Right atrium auricular region (tissue), 2 donors: ENCODE measurements at places on chromosomes 1 and 21. TPM values are rescaled to one million over a fixed set of nuclear protein-coding genes. Genes with fewer than 3 reads are reported as not detected.

GRCh38 chr1:195251900-195252299 lies 1356.3 kb downstream of the KCNT2 start:
- DNase-seq = no peak

DNA sequence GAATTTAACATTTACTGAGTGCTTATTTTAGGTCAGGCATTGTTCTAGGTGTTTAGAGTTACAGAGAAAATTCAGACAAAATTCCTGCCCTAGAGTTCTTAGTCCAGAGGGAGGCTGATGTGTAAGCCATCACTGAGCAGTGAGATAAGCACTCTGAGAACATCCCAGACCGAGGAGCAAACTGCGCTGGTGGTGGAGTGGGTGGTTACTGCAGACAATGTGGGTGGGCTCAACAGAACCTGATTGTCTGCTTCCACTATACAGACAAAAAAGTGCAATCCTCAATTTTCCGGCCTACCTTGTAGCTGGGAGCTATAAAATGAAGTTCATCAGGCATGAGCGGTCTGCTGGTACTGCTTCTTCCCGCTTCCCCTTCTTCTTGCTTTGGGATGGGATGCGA lies 23.5 kb downstream of the PROK1 start:
- no peak for DNase-seq

- no peak for DNase-seq
Measured at GRCh38 chr1:18828224-18828623, 31.2 kb downstream of the TAS1R2 start.

- no peak for DNase-seq
Measured at GRCh38 chr1:162552684-162553252, 8.8 kb upstream of the UAP1 start.

GRCh38 chr1:110897681-110898080 lies 24.7 kb downstream of the CD53 start:
- no peak for DNase-seq

GRCh38 chr21:45075596-45076244 lies 1.3 kb downstream of the ADARB1 start:
- no peak for DNase-seq

DNA sequence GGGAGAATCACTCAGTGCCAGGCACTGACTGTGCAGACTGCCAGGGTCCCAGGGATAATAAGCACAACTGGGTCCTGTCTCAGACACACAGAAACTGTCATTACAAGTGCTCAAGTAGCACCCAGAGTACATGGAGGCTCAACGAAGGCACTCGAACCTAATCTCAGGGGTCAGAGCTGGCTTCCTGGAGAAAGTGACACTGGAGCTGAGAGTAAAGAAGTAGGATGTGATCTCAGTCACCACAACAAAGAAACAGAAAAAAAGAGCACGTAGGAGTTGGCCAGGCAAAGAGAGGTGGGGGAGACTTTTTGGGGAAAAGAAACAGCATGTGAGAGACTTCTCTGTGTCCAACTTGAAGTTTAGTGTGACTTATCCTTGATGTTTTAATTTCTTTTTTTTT lies 1.3 kb downstream of the CATSPER4 start:
- no peak for DNase-seq

DNA sequence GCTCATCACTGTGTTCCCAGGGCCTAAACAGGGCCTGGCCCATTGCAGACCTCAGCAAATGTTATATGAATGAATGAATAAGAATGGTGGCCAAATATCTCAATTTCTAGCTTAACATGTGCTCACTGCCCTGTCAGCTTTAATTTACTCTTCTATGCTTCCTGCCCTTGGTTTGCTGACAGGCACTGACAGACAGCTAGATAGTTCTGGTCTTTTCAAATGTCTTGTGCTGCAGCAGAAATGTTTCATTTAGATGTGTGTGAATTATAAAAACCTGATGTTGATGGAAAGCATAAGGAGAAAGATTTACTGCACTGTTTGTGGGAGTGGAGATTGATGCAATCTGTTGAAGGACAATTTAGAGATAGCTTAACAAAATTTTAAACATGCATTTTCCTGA lies 48.9 kb downstream of the LPAR3 start:
- DNase-seq = no peak

DNA sequence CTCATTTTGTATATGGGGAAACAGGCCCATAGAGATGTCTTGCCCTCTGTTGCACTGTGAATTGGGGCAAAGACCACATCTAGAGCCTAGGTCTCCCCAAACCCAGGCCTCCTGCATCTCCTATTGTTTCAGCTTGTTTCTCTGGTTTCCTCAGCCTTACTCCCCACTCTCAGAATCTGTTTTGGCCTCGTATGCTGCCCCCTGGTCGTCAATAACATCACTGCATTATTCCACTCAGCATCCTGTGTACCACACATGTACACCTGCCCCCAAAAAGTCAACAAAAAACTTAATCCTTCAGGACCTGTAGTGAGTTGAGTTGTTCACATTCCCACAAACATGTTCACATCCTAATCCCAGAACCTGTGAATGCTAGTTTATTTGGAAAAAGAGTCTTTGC lies 184.8 kb downstream of the BRINP2 start:
- no peak for DNase-seq

DNA sequence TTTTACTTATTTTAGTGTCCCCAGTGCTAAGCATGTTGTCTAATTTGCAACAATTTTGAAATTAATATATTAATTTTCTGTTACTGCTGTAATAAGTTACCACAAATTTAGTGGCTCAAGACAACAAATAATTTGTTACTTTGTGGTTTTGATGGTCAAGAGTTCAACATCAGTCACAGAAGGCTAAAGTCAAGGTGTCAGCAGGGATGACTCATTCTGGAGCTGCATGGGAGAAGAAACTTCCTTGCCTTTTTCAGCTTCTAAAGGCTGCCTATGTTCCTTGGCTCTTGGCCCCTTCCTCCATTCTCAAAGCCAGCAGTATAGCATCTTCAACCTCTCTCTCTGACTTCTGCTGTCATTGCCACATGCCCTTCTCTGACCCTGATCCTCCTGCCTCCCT lies 271.8 kb downstream of the HLX start:
- no peak for DNase-seq

DNA sequence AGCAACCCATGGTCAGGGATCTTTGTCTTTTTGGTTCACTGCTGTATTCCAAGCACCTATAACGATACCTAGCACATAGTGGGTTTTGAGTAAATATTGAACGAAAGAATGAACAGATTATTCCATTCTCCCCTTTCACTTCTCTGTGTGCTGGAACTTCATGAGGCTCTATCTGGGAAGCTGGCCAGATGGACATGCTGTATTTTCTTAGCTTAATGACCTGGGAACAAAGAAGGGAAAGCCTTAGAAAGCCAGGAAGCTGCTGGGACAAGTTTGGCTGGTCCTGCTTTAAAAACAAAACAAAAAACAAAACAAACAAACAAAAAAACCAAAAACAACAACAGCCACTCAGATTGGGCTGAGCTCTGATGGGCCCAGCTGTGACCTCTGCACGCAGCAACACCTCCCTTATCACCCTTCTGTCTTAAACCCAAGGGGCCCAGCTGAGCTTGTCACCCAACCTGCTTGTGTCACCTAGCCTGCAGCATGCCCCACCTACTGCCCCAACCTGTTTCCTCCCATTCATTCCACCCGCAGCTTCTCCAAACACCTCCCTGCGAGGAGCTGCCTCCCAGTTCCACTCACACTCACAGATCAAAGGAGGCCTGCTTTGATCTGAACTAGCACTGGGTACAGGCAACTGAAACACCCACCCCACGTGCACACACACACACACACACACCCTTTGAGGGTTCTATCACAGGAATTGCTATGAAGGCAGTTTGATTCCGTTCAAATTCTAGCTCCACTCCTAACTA lies 37.1 kb downstream of the SLC30A1 start:
- no peak for DNase-seq

DNA sequence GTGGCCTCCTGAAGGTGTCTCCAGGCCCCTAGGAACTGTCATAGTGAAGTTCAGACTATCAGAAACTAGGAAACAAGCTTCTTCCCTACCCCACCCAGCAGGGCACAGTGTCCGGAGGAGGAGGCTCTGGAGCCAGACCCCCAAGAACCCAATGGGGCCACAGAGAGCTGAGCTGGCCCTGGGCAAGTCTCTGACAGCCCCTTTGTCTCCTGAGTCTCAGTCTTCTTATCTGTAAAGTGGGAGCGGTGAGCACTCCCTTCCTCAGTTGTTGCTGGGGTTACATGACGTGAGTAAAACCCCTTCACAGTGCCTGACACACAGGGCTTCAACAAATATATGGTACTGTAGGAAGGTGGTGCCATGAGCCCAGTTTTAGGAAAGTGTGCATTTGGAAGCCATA lies 675.8 kb downstream of the MATN1 start:
- no peak for DNase-seq

DNA sequence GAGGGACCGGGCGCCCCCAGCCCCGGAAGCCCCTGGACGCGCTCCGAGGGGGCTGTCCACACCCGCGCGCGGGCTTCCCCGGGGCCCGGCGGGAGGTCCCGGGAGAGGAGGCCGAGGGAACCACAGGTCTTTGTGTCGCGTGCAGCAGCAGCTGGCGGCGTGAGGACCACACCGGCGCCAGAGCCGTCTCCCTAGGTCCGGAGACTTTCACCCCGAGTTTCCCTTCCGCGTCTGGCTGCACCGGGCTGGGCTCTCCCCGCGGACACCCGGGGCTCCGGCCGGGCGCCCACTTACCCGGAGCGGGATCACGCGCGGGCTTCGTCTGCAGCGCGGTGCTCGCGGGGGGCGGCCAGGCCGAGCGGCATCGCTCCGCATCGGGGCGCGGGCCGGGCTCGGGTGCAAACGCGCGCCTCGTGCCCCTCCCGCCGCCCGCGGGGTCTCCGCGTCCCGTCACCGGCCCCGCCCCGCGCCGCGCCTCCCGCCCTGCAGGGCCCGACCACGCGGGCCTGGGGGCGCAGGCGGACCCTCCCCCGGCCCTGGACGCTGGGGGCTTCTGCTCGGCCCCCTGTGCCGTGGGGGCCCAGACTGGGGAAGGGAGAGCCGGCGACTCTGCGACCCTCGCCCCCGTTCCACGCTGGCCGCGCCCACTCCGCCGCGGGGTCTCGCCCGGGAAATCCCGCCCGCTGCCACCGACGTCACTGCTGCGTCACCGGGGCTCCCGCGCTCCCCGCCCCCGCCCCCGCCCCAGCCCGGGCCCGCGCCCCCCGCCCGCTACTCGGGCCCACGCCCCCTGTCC lies at the start of gene GNG4:
Gene GNG4, minus strand, starts transcription at position 417 of the 796 bp plus-strand sequence. CDS start 65,946 bp downstream, outside the sequence.
- peak; percentile 56 for DNase-seq

DNA sequence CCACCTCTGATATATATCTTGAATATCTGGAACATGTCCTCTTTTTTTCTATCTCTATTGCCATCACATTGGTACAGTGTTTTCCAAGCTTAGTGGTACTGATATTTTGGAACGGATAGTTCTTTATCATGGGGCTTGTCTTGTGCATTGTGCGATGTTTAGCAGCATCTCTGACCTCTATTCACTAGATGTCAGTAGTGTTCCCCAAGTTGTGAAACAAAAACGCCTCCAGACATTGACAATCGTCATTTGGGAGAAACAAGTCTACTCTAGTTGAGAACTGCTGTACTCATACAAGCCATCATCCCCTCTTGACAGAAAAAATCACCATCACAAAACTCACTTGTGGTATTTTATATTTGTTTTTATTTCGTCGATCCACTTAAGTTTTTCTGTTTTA lies 79.7 kb upstream of the CHODL start:
- DNase-seq = no peak

- DNase-seq = no peak
Measured at GRCh38 chr1:17289721-17290120, 18.3 kb upstream of the PADI4 start.

DNA sequence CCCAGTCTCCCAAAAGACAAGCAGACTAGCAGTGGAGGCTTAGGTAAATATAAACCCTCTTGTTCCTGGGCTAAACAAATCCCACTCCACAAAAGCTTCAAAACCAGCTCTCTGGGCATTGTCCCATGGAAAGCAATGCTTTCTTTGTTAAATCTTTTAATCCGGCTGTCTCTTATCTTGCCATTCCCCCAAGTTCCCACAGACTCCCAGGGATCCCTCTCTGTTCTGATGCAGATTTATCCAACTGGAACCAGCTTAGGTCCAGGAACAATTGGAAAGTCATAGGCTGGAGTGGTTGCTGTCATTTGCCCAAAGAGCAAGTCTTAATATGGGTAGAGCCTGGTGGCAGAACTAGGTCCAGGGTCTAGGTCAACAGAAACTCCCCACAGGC lies 110.1 kb upstream of the ATP1A1 start:
- DNase-seq = no peak

DNA sequence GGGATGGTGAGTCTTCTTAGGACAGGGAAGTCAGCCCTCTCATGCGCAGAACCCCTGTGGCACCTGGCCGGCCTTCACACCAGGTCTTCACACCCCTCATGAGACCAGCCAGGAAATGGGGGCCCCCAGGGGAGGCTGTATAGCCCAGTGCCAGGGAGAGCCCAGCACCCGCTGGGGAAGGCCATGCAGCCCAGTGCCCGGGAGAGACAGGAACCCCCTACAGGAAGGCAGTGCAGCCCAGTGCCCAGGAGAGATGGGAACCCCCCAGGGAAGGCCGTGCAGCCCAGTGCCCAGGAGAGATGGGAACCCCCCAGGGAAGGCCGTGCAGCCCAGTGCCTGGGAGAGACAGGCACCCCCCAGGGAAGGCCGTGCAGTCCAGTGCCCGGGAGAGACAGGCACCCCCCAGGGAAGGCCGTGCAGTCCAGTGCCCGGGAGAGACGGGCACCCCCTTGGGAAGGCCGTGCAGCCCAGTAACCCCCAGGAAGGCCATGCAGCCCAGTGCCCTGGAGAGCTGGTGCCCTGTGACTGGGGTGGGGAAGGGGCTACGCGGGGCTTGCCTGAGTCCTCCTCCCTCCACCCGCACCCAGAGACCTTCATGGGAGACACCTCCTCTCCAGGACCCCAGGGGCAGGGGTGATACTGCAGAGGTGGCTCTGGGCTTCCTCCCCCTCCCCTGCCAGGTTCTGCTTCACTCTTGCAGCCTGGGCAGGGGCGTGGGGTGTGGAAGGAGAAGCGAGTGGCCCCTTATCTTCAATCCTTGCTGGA lies 110.5 kb upstream of the COL6A1 start:
- DNase-seq = no peak

DNA sequence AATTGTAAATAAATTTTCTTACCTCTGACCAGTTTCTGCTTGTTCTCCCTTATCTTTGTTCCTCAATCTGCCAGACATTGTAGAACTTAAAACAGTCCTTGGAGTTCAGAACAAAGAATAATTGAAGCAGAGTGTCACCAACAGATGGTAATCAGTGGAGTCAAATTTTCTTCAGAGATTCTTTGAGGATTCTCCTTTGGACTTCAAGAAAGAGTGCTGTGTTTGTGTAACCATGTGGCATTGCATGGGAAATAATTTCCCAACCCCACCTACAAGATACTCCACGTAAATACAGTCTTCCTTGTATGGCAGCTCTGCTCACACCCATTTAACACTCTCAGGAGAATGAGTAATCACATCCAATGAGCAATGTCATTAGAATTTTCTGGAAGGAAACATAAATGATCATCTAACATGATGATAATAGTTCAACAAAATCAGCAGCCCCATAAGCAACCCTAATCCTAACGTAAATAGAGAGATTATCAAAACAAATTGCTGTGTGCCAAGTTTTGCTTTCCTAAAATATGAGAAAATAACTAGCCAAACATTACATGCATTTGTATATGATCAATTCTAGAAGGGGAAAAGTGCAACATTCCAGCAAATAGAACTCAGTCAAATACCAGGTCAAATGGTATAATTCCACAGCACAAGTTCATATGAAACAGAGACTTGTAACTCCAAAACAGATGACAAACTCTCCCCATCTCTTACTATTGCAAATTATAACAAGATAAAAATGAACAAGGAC lies 6.9 kb upstream of the DENND1B start:
- DNase-seq = no peak

TSPEAR gene
- not detected for total RNA-seq

REN gene
- 0.83 TPM for total RNA-seq

RIPK4 gene
- 3.5 TPM for total RNA-seq

GPR52 gene
- 0.98 TPM for total RNA-seq

AVPR1B gene
- not detected for total RNA-seq

FCAMR gene
- total RNA-seq = not detected

TIE1 gene
- 23.6 TPM for total RNA-seq

TEDDM1 gene
- total RNA-seq = not detected
